Neuronal stem cell (in vitro differentiated cells): ENCODE measurements at places on chromosomes 2 and 18.

DNA sequence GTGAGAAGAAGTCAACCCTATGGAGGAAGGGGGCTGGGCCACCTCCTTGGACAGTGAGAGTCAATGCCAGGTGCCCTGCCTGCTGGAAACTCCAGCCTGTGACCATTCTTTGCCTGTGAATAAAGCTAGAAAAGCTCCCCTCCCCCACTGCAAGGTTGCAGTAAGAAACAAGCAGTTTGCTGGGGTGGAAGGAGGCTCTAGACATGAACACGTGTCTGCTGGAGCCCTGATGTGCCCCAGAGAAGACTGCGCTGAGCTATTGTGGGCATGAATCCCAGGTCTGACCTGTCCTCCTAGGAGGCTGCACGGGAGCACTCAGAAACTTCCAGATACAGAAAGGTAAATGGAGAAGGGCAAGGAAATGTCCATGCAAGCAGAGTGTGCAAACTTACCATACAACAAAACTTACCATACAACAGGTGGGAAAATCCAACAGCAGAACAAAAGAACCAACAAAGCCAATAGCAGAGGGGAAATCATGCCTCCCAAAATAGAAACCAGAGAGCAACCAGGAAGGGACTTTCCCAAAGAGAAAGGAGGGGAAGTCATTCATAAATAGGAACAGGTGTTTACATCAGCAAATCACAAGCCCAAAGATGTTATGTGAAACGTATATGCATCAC lies 278.7 kb downstream of the BCL2 start:
- DNase-seq, result no peak

GRCh38 chr2:214772443-214773015 lies 37.0 kb downstream of the BARD1 start:
- no peak for DNase-seq

GRCh38 chr2:16059393-16060016 lies 119.2 kb downstream of the MYCN start:
- DNase-seq, result no peak

DNA sequence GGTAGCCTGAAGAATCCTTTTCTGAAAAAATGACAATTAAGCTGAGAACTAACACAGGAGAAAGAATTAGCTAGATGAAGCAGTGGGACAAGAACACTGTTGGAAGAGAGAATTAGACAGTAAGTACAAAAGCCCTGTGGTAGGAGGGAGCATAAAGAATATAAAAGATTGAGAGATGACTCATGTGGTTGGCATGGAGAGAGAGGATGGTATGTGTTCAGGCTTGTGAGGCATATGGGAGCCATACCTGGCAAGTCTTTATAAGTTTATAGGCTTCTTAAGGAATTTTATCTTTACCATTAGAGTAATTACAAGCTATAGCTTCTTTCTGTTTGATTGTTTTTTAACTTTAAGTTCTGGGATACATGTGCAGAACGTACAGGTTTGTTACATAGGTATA lies 325.0 kb downstream of the ARL6IP6 start:
- no peak for DNase-seq

- no peak for DNase-seq
Observed at GRCh38 chr2:120360307-120360855, 14.4 kb downstream of the INHBB start.

DNA sequence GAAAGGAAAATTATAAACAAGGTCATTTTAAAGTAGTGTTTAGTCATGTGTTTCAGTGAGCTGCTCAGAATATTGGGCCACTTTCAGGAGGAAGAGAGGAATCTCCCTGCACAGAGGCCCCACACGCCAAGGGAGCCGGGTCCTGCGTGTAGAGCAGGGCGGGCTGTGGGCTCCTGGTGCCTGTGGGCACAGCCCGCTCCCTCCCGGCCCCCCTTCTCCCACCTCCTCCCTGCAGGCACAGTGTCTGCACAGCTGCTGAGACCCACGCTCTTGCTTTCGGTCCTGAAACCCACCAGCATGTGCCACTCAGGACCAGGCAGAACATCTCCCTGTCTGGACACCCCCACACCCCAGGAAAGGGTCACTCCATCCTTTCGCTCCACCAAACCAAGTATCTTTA lies 167.6 kb upstream of the SALL3 start:
- no peak for DNase-seq

- no peak for DNase-seq
Observed at GRCh38 chr2:24559473-24560113, 68.5 kb downstream of the NCOA1 start.

DNA sequence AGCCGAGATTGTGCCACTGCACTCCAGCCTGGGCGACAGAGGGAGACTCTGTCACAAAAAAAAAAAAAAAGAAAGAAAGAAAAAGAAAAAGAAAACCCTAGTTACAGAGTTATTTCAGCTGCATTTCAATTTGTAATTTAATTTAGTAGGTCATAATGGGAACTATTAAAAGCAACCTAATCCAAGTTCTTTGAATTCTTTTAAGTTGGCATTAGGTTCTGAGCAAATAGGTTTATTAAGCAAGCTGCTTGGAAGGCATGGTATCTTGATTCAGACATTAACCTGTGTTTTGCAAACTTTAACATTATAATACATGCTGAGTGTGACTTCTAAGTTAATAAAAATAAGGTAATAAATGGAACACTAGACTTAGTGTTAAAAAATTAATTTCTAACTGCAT lies 29.8 kb upstream of the COBLL1 start:
- no peak for DNase-seq

DNA sequence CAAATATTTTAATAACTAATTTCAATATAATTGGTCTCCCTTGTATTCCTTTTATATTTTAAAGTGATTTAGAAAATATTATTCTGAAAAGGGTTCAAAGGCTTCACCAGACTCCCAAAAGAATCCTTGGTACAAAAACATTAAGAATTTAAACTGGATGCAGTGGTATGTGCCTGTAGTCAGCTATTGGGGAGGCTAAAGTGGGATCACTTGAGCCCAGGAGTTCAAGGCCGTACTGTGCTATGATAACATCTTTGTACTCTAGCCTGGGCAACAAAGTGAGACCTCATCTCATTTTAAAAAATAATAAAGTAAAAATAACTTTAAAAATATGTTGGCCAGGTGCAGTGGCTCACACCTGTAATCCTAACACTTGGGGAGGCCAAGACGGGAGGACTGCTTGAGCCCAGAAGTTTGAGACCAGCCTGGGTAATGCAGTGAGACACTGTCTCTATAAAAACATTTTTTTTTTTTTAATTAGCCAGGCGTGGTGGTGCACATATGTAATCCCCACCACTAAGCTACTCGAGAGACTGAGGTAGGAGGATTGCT lies 14.7 kb downstream of the NCL start:
- no peak for DNase-seq

DNA sequence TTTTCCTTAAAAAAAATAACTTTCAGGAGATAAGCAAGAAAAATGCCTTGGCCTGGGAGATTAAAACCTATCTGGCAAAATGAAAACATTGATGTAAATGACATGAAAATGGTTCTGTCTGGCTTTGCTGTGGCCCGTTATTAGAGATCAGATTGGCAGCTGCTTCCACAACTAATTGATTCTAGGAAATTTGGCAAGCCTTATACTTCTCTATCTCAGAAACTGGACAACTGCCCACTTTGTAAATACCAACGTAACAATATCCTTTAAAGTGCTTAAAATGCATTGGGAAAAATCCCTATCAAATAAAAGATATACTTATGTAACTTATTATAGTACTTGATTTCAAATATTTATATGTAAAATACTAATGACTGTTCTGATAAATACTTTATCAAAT lies 14.2 kb upstream of the SKA1 start:
- no peak for DNase-seq

GRCh38 chr2:120470041-120470965 lies 124.4 kb downstream of the INHBB start:
- DNase-seq, result no peak
